Lung microvascular endothelial cell (primary cell): ENCODE measurements at places on chromosomes 1 and 21. TPM values are rescaled to one million over a fixed set of nuclear protein-coding genes. Genes with fewer than 3 reads are reported as not detected.

DNA sequence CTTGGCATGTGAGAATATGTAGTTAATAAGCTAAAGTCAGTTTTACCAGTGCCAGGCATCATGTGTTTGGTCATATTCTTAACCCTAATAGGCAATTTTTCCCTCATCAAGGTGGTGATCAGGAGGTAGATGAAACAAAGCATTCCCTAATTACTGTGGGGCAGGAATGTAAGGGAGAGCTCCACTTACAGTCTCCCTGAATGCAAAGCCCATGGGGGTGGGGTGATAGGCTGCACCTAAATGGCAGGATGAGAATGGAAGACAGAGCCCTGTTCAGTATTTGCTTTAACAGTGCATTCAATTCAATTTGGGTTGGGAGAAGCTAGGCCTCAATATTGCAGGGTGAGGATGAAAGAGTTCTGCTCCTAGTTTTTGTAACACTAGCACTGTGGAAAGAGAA, 23.4 kb downstream of the ZNF678 start:
- DNase-seq, result no peak

The VSIG8 gene
- total RNA-seq, result not detected in 2 replicates

- DNase-seq, result no peak
Measured at GRCh38 chr1:68795956-68796355, 299.1 kb upstream of the DEPDC1 start.

The KCNC4 gene
- total RNA-seq, result 0.44 and 0.99 TPM in 2 replicates

- DNase-seq, result no peak
Measured at GRCh38 chr1:200247518-200247917, 162.3 kb downstream of the ZNF281 start.

DNA sequence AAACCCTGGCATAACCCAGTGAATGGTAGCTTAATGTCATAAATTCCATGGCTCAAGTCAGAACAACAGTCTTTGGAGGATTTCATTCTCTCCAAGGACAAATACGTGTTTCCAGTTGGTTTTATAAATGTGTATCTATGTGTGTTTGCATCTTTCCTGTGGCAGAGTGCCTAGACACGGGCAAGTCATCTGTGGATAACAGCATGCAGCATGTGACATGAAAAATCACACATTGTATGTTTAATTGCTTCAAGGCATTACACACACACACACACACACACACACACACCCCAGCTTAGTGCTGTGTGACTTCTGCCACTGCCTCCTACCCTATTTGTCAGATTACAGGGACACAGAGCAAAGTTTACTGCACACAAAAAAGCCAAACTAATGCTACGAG, 68.2 kb upstream of the SSX2IP start:
- DNase-seq, result no peak

The HOOK1 gene
- total RNA-seq, result not detected in 2 replicates

The SLC5A3 gene
- total RNA-seq, result 8.5 and 39.7 TPM in 2 replicates

DNA sequence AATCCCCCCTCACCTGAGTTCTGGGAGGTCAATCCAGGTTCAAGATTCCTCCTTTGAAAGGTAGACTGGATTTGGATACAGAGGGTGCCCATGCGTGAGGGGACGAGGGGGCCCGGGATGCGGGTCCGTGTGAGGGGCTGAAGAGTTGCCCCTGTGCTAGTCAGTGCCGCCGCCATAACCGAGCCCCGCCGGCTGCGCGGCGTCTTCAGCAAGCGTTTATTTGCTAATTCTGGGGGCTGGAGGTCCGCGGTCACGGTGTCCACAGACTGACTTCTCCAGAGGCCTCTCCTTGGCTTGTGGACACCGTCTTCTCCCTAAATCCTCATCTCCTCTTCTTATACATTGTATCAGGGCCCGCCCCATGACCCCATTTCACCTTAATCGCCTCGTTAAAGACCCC, 20.9 kb upstream of the SAMD11 start:
- no peak for DNase-seq

The PKP1 gene
- under 0.01 TPM in 1 of 2 replicates, not detected in the other for total RNA-seq

DNA sequence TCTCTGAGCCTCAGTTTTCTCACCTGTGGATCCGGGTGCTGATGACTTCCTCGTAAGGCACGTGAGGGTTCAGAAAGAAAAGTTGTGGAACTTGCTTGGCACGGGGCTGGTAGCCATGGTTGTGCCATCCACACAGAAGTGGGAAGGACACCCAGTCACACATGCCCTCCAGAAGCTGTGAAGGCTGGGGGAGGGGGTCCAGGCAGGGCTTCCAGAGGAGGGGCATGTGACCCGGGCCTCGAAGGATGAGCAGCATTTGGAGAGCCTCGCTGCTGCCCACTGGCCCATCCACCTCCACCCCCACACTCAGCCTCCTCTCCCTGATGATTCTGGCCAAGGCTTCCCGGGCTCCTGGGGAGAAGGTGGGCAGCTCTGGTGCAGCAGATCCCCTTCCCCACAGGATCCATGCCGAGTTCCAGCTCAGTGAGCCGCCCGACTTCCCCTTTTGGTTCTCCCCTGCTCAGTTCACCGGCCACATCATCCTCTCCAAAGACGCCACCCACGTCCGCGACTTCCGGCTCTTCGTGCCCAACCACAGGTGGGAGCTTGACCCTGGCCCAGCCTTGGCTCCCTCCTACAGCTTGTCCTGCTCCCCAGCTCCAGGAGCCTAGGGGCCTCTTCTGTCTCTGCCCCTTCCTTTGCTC, 9.4 kb downstream of the SELENON start:
- DNase-seq, result no peak

GRCh38 chr1:198498103-198498385, 42.4 kb downstream of the ATP6V1G3 start:
- DNase-seq, result no peak

- no peak for DNase-seq
Measured at GRCh38 chr1:46034601-46035516, 97.6 kb downstream of the PIK3R3 start.

- DNase-seq, result no peak
Measured at GRCh38 chr1:190739926-190740325, 262.3 kb upstream of the BRINP3 start.

GRCh38 chr1:25715888-25716287, 84.1 kb upstream of the SELENON start:
- DNase-seq, result no peak

GRCh38 chr1:9903801-9904527, 6.1 kb downstream of the CTNNBIP1 start:
- DNase-seq, result no peak

The HAX1 gene
- 61.9 and 107 TPM in 2 replicates for total RNA-seq

GRCh38 chr1:32892368-32893197, 6.3 kb downstream of the HPCA start:
- DNase-seq, result peak; percentile 23

DNA sequence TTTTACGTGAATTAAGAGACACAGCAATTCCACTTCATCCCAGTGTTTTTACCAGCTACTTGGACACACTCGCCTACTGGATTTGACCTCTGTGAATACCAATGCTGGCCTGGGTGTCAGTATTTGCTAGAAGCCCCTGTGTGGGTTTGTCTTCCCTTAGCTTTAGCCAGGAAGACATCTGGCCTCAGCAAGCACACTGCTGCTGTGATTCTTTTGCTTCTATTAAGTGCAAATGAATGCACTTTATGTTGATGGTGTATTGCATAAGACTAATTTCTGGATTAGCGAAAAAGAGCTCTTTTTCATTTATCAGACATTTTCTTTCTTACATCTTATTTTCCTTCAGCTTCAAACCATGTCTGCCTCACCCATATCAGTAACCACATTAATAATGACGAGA, 140.0 kb downstream of the CHRM3 start:
- DNase-seq, result no peak

- DNase-seq, result no peak
Measured at GRCh38 chr1:67460676-67461500, 30.7 kb upstream of the SERBP1 start.

DNA sequence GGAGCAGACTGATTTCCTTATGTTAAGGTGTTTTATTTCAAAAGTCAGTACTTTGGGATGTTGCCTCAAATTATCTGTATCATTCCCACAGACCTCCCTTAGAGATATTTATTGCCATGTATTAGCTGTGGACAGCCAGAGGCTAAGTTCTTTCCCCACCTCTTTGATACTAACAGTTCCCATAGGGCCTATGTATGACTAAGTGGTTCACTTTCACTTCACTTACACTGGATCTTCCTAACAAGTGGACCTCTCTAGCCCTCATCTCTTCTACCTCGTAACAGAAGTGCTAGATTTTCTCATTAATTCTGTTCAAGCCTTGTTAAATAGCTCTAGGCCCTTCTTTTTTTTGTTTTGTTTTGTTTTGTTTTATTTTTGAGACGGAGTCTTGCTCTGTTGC, 6.2 kb downstream of the TRAF5 start:
- no peak for DNase-seq

- DNase-seq, result no peak
Measured at GRCh38 chr21:45169001-45169400, 94.6 kb downstream of the ADARB1 start.

The DNAI4 gene
- total RNA-seq, result 1.5 and 6.0 TPM in 2 replicates

DNA sequence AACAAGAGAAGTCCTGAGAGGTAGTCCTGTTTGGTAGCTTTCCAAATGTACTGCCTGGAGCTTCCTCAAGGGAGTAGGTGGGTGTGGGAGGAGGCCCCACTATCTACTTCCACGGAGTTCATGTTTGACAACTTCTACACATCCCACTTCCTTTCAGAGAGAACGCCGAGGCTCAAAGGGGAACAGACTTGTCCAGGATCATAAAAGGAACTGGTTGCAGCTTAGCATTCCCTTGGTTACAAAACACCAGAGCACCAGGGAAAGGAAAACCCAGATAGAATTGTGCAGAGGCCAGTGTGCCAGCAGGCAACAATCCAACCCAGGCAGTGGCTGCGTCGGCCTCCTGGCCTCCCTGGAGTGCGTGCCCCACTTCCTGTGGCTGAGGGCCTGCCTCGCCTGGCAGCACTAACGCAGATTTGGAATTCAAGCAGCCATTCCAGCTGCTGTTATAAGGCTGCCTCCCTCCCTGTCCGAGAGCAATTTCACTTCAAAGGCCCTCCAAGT, 4.2 kb upstream of the RAP1GAP start:
- peak; percentile 40 for DNase-seq

DNA sequence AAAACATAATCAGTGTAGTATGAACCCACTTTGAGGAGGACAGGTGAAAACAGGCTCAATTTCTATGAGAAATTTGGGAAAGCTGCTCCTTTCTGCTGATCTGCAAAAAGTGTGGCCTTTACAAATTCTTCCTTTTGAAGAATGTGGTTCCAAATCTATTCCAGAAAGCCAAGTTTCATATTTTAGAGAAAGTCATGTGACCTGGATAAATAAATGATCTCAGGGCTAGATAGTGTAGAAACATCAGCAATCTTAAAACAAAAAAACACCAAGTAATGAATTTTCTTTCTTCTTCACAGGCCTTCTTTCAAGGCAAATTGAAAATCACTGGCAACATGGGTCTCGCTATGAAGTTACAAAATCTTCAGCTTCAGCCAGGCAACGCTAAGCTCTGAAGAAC, 11.7 kb upstream of the PODN start:
- no peak for DNase-seq

The TNFRSF4 gene
- 1.5 and 4.2 TPM in 2 replicates for total RNA-seq

The CCDC190 gene
- under 0.01 and 0.22 TPM in 2 replicates for total RNA-seq

DNA sequence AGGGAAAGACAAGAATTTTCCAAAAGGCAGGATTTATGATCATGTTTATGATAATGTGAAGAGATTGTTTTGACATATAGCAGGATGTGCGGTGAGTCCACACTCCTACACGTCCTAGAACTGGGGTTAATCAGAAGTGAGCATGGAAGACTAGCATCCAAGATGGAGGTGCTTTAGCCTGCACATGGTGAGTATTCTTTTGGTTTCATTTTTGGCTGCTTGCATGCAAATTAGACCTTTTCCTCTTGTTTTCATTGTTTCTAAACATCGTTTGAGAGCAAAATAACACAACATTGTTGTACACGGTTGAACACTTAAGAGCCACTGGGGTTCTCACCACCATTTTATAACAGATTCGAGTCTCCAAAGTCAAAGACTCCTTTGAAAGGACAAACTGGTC, 14.9 kb upstream of the GUK1 start:
- DNase-seq, result no peak

DNA sequence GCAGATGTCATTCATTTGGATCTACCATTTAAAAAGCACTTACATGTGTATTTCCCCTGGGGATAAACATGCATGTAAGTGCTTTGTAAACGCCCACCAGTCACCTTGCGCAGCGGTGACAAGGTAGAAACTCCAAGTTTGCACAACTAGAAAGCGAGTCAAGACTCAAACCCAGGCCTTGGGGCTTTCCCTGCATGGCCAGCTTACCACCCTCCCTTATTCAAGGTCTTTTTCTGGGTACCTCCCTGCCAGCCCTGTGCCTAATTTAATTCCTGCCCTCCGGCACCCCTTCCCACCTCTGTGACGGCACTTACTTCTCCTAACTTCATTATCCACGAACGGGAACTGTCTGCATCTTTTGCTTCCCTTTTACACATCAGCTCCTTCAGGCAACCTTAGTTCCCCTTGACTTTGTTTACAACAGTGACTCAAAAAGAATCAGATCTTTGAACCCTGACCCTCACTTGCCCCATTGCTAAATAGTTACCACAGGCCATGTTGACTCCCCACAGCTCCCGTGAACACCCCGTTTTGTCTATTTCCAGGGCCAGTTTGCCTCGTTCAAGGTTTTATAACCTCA, 138.3 kb upstream of the ETS2 start:
- DNase-seq, result no peak

The NKAIN1 gene
- total RNA-seq, result not detected in 2 replicates

- peak; percentile 41 for DNase-seq
Measured at GRCh38 chr1:110053552-110054428, 16.7 kb downstream of the ALX3 start.

DNA sequence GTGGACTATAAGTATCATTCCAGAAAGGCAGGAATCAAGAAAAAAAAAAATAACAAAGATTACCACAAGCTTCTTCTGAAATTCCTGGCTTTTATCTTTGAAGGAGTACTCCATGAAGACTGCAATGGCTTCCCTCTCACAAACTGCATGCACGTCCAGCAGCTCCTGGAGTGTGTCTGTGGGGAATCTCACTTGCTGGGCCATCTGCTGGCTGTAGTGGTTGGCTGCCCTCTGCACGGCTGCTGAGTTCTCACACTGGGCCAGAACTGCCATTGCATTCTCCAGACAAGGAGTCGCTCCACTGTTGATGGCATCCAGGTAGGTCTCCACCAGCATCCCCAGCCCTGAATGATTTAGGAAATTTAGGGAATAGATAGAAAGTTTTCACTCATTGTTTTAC, 23.3 kb upstream of the GBP2 start:
- peak; percentile 32 for DNase-seq

The NOS1AP gene
- total RNA-seq, result under 0.01 and 0.20 TPM in 2 replicates

- DNase-seq, result no peak
Measured at GRCh38 chr1:162144853-162145252, 75.4 kb downstream of the NOS1AP start.

The RGS8 gene
- total RNA-seq, result not detected in 2 replicates

The MINDY1 gene
- 7.6 and 9.9 TPM in 2 replicates for total RNA-seq

DNA sequence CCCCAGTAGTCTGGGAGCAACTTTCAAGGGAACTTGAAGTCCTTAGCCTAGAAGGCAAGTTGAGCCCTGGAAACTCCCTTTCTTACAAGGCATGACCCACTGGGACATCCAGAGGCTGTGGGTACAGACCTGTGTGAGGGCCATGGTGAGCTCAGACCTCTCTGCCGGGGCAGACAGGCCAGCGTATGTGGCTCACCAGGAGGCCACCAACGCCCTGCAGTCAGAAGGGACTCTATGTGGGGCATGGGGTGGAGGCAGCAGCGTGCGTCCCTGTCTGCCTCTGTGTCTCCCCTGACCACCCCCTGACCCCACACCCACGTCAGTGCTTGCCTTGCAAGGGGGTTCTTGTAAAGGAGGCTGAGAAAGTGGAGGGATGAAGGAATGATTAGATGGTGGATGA, 10.8 kb downstream of the COQ8A start:
- no peak for DNase-seq

- peak; percentile 64 for DNase-seq
Measured at GRCh38 chr1:171468120-171468750, 17.1 kb upstream of the PRRC2C start.
